NCI-H2081 treated with DMSO at 0.1 percent for 48 hours (cell line): ENCODE measurements at places on chromosomes 16 and 17.

DNA sequence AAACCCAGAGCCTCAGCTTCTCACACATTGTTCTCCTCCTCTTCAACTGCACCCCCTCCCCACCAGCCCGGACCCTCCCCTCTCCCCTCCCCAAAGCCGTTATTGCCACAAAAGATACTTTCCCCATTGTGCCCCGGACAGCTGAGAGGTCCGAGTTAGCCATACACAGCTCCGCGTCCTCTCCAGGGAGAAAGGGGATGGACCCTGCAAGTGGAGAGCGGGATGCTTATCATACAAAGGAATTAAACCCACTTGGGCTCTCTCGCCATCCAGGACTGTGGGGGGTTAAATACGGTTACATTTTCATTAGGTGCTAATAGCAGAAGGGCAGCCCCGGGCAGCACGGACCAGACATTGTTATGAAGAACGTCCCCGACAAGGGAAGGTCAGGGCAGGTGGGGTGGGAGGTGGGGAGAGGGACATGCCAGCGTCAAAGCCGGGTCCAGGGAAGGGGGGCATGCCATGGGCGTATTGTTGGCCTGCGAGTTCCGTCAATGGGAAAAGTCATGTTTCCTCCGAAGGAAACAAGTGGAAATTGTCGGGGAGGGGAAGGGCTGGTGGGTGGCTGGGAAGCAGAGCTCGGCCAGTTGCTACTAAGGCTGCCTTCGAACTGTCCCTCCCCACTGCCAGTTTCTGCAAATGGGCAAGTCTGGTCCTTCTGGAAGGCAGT lies 99.1 kb downstream of the SOX9 start:
- DNase-seq = no peak

GRCh38 chr16:55543472-55543871 lies 23.0 kb upstream of the CAPNS2 start:
- no peak for DNase-seq

DNA sequence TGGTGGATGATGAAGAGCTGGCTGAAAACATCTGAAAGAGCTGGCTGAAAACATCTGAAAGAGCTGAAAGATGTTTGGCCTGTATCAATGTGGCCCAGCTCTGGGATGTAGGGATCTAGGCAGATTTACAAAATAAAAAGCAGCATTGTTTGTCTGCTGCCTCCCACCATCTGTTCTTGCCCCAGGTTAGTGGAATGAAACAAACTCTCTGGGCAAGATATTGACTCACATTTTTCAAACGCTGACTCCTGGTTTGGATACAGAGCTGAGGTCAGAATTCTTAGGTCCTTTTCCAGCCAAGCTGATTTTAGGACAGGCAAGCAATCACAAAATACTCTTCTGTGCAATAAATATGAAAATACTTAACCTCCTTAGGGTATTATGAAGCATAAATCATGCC lies 139.0 kb downstream of the STX8 start:
- no peak for DNase-seq

- no peak for DNase-seq
These were observed 22.9 kb downstream of the MBTPS1 start for GRCh38 chr16:84093879-84094270.

DNA sequence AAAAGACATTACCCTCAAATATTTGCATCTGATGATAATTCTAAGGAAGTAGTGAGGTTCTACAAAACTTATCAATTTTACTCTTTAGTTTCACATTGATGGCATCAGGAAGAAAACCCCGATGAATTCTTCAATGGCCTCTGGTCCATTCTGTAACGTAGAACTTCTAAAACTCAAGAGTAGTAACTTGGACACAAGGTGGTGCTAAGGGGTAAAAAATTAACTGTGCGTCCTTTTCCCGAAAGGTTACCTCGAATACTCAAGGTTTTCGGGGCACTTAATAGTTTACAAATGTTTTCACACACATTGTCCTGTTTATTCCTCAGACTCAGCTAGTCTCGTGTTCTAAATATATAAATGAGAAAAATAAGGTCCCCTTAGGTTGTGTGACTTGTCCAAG lies 517.3 kb upstream of the ZFHX3 start:
- no peak for DNase-seq
